ENCODE measurements at places on chromosomes 12 and 14. TPM values are rescaled to one million over a fixed set of nuclear protein-coding genes. Genes with fewer than 3 reads are reported as not detected.

DNA sequence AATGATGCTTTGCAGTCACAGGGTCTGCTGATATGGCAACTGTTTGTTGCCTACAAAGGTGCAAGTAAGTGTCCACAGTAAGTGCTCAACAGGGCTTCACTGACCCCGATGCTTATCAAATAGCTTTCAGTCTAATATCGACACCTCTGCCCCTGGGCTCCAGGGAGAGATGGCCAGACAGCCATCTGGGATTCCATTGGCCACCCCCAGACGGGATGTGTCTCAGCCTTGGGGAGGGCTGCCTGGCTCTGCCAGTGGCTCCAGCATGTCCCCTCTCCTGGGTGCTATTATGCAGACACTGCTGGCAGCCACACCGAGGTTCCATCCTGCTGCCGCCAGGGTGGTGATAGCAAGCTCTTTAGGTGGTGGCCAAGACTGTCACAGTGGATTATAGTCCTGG, 57.4 kb downstream of the DGLUCY start:
- DNase-seq = peak; percentile 84
- no peaks in the 10 kb centered on the region for H3K4me1 ChIP-seq
- no peaks in the 10 kb centered on the region for H3K36me3 ChIP-seq
- H3K4me3 ChIP-seq = no peak overlapping the region

GRCh38 chr14:95939335-95939734, 62.7 kb downstream of the TUNAR start:
- no peaks in the 10 kb centered on the region for H3K36me3 ChIP-seq
- no peaks in the 10 kb centered on the region for H3K4me1 ChIP-seq
- H3K4me3 ChIP-seq = no peak overlapping the region
- no peak for DNase-seq

DNA sequence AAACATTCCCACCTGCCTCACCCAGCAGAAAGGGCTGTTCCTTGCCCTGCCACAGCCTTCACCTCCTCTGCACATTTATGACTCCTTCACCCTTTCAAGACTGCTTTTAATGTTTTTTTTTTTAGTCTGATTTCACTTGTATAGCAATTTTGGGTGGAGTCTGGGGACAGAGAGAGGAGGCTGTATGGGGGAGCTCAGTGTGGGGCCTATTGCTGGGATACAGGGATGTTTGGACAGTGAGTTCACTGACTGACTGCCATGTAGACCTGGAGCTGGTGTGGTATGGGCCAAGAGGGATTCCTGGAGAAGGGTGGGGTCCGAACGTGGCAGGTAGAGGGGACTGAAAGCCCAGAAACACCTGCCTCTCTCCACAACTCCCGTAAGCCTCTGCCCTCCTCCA, 1.9 kb upstream of the KRT85 start:
- H3K27me3 ChIP-seq = peaks cover 56% of the 10 kb centered on the region

DNA sequence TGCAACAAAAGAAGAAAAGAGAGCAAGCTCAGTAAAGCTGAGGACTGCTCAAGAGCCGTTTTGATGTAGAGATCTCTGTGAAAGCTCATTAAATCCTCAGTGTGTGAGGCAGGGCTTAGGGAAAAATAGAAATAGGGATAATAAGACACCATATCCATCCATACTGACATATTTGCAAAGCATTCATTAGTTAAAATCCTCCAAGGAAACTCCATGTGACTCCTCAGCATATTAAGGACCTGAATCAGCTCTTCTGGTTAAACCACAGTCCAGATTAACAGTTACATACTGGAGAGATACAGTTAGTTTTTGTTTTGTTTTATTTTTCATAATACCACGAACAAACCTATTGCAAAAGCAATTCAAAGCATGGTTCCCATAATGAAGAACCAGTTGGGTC, 288.2 kb downstream of the PAWR start:
- H3K36me3 ChIP-seq = no peaks in the 10 kb centered on the region
- DNase-seq = no peak
- H3K27ac ChIP-seq = no peak overlapping the region
- no peaks in the 10 kb centered on the region for H3K27me3 ChIP-seq
- peaks cover 10% of the 10 kb centered on the region for H3K4me1 ChIP-seq
- H3K4me3 ChIP-seq = no peak overlapping the region

DNA sequence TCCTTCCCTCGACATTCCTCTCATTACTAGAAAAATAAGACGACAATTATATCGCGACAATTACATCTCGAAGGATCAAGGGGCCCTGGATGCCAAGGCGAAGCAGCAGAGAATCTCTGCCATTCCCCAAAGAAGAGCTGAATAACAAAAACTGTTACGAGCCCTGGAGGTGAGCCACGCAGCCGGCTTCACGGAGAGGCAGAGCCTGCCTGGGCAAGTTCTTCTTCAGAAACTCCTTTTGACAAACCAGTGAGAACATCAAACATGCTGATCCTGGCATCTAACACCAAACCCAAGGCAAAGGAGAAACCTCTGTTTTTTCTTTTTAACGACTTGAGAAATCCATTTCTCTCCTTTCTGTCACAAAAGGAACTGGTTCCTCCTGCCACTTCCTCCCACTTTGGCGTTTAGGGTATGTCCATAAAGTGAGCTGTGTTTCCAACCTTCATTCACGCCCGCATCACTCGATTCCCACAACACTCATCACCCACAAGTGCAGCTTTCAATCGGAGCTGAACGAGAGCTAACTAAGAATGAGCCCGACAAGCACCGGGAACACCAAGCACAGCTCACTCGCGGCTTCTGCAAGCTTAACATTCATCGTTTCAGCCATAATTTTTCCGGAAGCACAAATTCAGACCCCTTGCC, 21.5 kb downstream of the CCDC88C start:
- no peak overlapping the region for H3K4me3 ChIP-seq
- no peak overlapping the region for H3K27ac ChIP-seq
- H3K4me1 ChIP-seq = no peaks in the 10 kb centered on the region
- H3K27me3 ChIP-seq = peaks cover 8% of the 10 kb centered on the region
- DNase-seq = no peak

GRCh38 chr14:77253333-77254190, 17.4 kb downstream of the NGB start:
- H3K27me3 ChIP-seq = no peaks in the 10 kb centered on the region
- H3K27ac ChIP-seq = no peak overlapping the region
- H3K36me3 ChIP-seq = no peaks in the 10 kb centered on the region
- H3K4me1 ChIP-seq = no peaks in the 10 kb centered on the region

- peak overlapping the region; percentile 83 for H3K4me3 ChIP-seq
- H3K4me1 ChIP-seq = peaks cover 27% of the 10 kb centered on the region
- H3K27me3 ChIP-seq = no peaks in the 10 kb centered on the region
- H3K36me3 ChIP-seq = peaks cover 7% of the 10 kb centered on the region
- H3K27ac ChIP-seq = peak overlapping the region; percentile 32
Observed at GRCh38 chr12:120261951-120262851, 3.3 kb downstream of the PXN start.

GRCh38 chr12:120961604-120962531, 16.5 kb upstream of the HNF1A start:
- no peaks in the 10 kb centered on the region for H3K36me3 ChIP-seq
- H3K4me1 ChIP-seq = no peaks in the 10 kb centered on the region
- no peak for DNase-seq
- no peak overlapping the region for H3K4me3 ChIP-seq

GRCh38 chr14:105883066-105884005, 357.0 kb downstream of the TMEM121 start:
- no peaks in the 10 kb centered on the region for H3K27me3 ChIP-seq
- no peaks in the 10 kb centered on the region for H3K36me3 ChIP-seq
- no peak for DNase-seq
- H3K4me3 ChIP-seq = no peak overlapping the region
- H3K4me1 ChIP-seq = no peaks in the 10 kb centered on the region
- no peak overlapping the region for H3K27ac ChIP-seq

GRCh38 chr12:119710965-119711551, 43.1 kb downstream of the PRKAB1 start:
- no peak for DNase-seq
- no peak overlapping the region for H3K27ac ChIP-seq
- peaks cover 25% of the 10 kb centered on the region for H3K36me3 ChIP-seq
- H3K4me1 ChIP-seq = no peaks in the 10 kb centered on the region
- no peaks in the 10 kb centered on the region for H3K27me3 ChIP-seq

DNA sequence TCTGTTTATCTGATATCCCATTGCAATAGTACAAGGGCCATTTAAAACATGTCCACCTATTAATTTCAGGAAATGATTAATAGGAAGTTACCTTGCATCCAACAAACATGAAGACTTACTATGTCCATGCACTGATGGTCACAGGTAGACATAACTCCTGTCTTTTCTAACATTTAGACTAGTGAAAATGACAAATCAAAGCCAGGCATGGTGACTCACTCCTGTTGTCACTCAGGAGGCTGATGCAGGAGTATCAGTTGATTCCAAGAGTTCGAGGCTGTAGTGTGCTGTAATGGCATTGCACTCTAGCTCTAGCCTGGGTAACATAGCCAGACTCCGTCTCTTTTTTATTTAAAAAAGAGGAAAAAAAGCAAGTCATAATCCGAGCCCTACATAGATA, 14.8 kb downstream of the HSP90B1 start:
- DNase-seq = no peak
- H3K4me1 ChIP-seq = no peaks in the 10 kb centered on the region
- H3K27ac ChIP-seq = no peak overlapping the region

GRCh38 chr14:62234849-62235248, 472.6 kb downstream of the SNAPC1 start:
- no peak for DNase-seq
- H3K4me3 ChIP-seq = no peak overlapping the region
- no peaks in the 10 kb centered on the region for H3K4me1 ChIP-seq

GRCh38 chr12:113244047-113244460, 22.8 kb downstream of the TPCN1 start:
- H3K4me1 ChIP-seq = peaks cover 37% of the 10 kb centered on the region
- peak overlapping the region; percentile 68 for H3K27ac ChIP-seq
- H3K4me3 ChIP-seq = no peak overlapping the region
- DNase-seq = peak; percentile 56

DNA sequence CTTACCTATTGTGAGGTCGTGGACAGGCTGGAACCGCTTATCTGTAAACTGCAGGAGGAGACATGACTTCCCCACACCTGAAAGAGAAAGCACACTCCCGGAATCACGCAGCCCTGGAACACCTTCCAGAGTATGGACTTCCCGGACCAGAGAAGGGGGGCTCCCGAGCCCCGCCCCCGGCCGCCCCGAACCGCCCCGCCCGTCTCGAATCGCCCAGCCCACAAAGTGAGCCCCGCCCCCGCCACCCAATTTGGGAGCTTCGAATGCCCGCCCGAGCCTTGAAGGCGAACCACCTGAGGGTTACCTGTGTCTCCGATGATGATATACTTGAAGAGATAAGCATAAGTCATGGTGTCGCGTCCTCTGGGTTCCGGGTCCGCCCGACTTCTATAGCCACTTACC, 235 bp downstream of the RAB2B start:
- no peaks in the 10 kb centered on the region for H3K27me3 ChIP-seq
- peak overlapping the region; percentile 86 for H3K27ac ChIP-seq
- peak overlapping the region; percentile 69 for H3K4me3 ChIP-seq

DNA sequence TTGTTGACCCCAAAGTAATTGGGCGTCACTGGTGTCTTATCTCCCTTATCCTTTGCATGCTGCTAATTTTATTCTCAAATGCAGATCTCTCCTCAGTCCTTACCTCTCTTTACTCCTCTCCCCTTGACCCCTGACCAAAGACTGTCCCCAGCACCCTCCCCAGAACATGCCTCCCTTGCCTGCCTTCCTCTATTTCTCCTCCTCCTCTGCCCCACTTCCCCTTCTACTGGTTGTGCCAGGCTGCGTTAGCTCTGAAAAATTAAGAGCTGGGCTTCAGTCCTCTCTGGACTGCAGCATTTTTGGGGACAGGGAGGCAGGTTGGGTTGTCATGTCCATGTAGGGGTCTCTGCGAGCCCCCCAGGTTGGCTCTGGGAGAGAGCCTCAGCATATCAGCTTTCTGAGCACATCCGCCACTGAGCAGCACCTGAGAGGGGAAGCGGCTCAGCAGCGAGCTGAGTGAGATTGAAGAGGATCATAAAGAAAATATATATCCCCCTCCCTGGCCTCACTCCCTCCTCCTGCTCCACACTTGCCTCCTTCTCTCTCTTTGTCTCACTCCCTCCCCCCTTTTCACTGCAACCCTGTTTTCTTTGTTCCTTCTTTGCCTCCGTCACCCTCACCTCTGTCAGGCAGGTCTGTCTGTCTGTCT, 6.4 kb upstream of the CISTR start:
- H3K4me1 ChIP-seq = 0 out of 2 replicates have a peak, but pooled peaks cover 9% of the 10 kb centered on the region
- H3K36me3 ChIP-seq = no peaks in the 10 kb centered on the region
- no peak for DNase-seq
- H3K27ac ChIP-seq = no peak overlapping the region
- H3K4me3 ChIP-seq = no peak overlapping the region

GRCh38 chr14:105145381-105146180, 23.0 kb downstream of the JAG2 start:
- no peaks in the 10 kb centered on the region for H3K4me1 ChIP-seq

DNA sequence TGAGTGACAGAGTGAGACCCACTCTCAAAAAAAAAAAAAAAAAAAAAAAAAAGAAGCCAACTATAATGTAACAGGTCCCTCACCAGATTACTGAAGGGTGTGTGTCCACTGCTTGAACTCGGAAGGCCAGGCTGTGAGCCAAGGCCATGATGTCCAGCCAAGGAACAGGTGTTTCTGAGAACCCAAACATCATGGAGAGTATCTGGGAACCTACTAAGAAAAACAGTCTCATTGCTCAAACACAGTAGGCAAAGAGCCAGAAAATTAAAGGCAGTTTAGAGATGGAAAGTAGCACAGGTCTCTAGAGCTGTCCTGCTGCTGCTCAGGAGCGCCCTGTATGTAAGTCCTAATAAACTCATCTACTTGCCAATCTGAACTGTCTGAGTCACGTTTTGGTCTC, 12.5 kb upstream of the MAP4K5 start:
- H3K4me1 ChIP-seq = no peaks in the 10 kb centered on the region
- DNase-seq = no peak
- H3K27ac ChIP-seq = no peak overlapping the region

- H3K27ac ChIP-seq = no peak overlapping the region
- no peaks in the 10 kb centered on the region for H3K27me3 ChIP-seq
- H3K4me1 ChIP-seq = no peaks in the 10 kb centered on the region
- no peak for DNase-seq
- no peaks in the 10 kb centered on the region for H3K36me3 ChIP-seq
Observed at GRCh38 chr12:75137896-75138295, 71.7 kb downstream of the KCNC2 start.

DNA sequence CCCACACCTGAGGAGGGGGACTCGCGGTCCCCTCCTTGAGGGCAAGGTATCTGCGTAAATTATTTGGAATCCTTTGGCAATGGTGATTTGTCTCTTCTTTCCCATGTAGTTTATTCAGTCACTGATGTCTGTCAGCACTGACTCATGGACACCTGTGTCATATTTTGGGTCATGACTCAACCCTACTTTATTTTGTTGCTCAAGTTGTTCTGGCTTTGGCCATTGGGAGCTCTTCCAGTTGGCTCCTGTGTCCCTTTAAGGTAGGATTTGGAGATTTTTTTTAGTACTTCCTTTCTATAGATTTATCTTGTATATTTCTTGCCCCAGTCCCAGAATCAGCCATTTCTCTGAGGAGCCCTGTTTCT, 47.4 kb upstream of the C14orf180 start:
- no peak overlapping the region for H3K27ac ChIP-seq
- DNase-seq = no peak
- H3K27me3 ChIP-seq = no peaks in the 10 kb centered on the region
- H3K4me3 ChIP-seq = no peak overlapping the region

GRCh38 chr14:46054526-46054925, 597.1 kb downstream of the RPL10L start:
- no peaks in the 10 kb centered on the region for H3K36me3 ChIP-seq
- no peaks in the 10 kb centered on the region for H3K27me3 ChIP-seq
- no peaks in the 10 kb centered on the region for H3K4me1 ChIP-seq
- DNase-seq = no peak

The NANOG gene
- polyA plus RNA-seq = not detected

The KRT3 gene
- polyA plus RNA-seq = not detected

The PROX2 gene
- polyA plus RNA-seq = not detected

The RNASE3 gene
- polyA plus RNA-seq = not detected

The WNT1 gene
- polyA plus RNA-seq = not detected

The CERS5 gene
- polyA plus RNA-seq = 68.3 TPM

The NR1H4 gene
- not detected for polyA plus RNA-seq

All from SK-N-SH (cell line).